ENCODE measurements at places on chromosomes 13 and 19.

DNA sequence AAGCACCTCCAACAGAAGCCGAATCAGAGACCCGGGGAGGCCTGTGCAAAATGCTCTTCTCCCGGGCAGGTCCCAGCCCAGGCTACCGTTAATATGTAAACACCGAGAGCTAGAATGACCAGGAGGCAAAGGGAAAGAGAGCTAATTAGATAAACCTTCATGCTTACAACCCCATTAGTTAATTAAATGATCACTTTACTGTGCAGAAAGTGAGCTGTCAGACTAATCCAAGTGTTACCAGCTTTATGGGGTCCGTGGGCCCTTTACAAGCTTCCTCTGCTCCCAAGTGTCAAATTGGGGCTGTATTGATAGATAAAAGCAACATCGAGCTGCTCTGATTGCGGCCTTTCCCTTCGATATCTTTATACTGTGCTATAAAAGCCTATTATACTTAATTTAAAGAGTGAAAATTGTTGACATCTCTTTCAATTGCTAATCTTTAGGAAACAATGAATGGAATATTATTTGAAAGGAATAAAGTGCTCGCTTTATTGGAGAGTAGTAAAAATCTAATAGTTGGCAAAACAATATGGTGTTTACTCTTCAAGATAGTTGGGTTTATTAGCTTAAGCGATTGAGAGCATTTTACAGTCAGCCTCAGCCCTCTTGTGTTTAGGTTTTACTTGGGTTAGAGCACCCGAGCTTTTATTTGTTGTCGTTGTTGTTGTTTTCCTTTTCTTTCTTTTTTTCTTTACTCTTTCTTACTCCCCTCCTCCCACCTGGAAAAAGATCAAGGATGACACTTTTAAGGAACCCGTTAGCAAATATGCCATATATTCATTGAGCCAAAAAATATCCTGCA is 189.3 kb upstream of the GPR12 start:
- no peak overlapping the region for H3K4me3 ChIP-seq
- no peaks in the 10 kb centered on the region for H3K36me3 ChIP-seq
- no peaks in the 10 kb centered on the region for H3K4me1 ChIP-seq
- H3K27me3 ChIP-seq: peaks cover 8% of the 10 kb centered on the region
- DNase-seq: no peak

GRCh38 chr13:28505543-28506135 is 10.7 kb upstream of the FLT1 start:
- H3K4me1 ChIP-seq: peaks cover 9% of the 10 kb centered on the region
- no peak overlapping the region for H3K27ac ChIP-seq
- H3K27me3 ChIP-seq: peaks cover 10% of the 10 kb centered on the region
- H3K36me3 ChIP-seq: no peaks in the 10 kb centered on the region
- no peak for DNase-seq

GRCh38 chr19:28402701-28403290 is 810.2 kb downstream of the UQCRFS1 start:
- no peaks in the 10 kb centered on the region for H3K36me3 ChIP-seq
- H3K4me1 ChIP-seq: no peaks in the 10 kb centered on the region
- H3K27ac ChIP-seq: no peak overlapping the region
- no peak for DNase-seq
- H3K4me3 ChIP-seq: no peak overlapping the region

DNA sequence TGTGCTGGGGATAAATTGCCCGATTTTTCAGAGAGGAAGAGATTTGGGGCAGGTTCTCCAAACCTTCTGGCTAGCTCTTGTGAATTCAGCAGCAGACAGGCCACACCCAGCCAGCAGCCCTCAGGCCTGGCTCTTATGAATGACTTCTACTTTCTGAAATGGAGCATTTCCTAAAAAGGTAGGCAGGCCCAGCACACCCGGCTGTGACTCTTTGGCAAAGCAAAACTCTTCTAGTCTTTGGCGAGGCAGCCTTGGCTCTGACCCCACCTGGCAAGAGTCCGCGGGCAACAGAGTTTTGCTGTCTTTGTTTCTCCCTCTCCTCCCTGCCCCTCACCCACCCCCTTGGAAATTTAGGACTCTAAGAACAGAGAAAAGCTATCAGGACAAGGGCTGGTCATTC is 221.2 kb downstream of the ZNF536 start:
- DNase-seq: no peak
- no peaks in the 10 kb centered on the region for H3K4me1 ChIP-seq
- no peak overlapping the region for H3K4me3 ChIP-seq
- H3K27me3 ChIP-seq: peaks cover 15% of the 10 kb centered on the region

GRCh38 chr13:30908416-30908980 is 2.4 kb downstream of the MEDAG start:
- H3K36me3 ChIP-seq: no peaks in the 10 kb centered on the region
- no peak overlapping the region for H3K27ac ChIP-seq
- DNase-seq: no peak
- peaks cover 43% of the 10 kb centered on the region for H3K27me3 ChIP-seq

- H3K4me3 ChIP-seq: no peak overlapping the region
- H3K27ac ChIP-seq: no peak overlapping the region
- peaks cover 6% of the 10 kb centered on the region for H3K36me3 ChIP-seq
- no peaks in the 10 kb centered on the region for H3K27me3 ChIP-seq
- no peak for DNase-seq
These were observed 31.1 kb downstream of the DNM2 start for GRCh38 chr19:10748927-10749434.

GRCh38 chr19:48372904-48373303 is 8.7 kb downstream of the SYNGR4 start:
- DNase-seq: no peak
- H3K4me3 ChIP-seq: no peak overlapping the region

- no peak overlapping the region for H3K4me3 ChIP-seq
- no peaks in the 10 kb centered on the region for H3K4me1 ChIP-seq
- H3K27me3 ChIP-seq: no peaks in the 10 kb centered on the region
- H3K27ac ChIP-seq: no peak overlapping the region
- H3K36me3 ChIP-seq: no peaks in the 10 kb centered on the region
These were observed 94.3 kb downstream of the FAM216B start for GRCh38 chr13:42875475-42876269.

DNA sequence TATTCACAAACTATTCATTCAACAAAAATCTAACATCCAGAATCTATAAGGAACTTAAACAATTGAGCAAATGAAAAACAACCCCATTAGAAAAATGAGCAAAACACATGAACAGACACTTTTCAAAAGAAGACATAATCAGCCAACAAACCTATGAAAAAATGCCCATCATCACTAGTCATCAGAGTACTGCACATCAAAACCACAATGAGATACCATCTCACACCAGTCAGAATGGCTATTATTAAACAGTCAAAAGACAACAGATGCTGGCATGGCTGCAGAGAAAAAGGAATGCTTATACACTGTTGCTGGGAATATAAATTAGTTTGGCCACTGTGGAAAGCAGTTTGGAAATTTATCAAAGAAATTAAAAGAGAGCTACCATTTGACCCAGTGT is 487.6 kb downstream of the GPC6 start:
- H3K27ac ChIP-seq: no peak overlapping the region
- H3K27me3 ChIP-seq: no peaks in the 10 kb centered on the region
- H3K4me3 ChIP-seq: no peak overlapping the region
- H3K36me3 ChIP-seq: no peaks in the 10 kb centered on the region
- DNase-seq: no peak
- no peaks in the 10 kb centered on the region for H3K4me1 ChIP-seq

GRCh38 chr13:98490195-98490836 is 86.6 kb downstream of the STK24 start:
- no peaks in the 10 kb centered on the region for H3K27me3 ChIP-seq
- H3K27ac ChIP-seq: no peak overlapping the region
- H3K4me1 ChIP-seq: peaks cover 8% of the 10 kb centered on the region
- DNase-seq: no peak
- peaks cover 4% of the 10 kb centered on the region for H3K36me3 ChIP-seq

DNA sequence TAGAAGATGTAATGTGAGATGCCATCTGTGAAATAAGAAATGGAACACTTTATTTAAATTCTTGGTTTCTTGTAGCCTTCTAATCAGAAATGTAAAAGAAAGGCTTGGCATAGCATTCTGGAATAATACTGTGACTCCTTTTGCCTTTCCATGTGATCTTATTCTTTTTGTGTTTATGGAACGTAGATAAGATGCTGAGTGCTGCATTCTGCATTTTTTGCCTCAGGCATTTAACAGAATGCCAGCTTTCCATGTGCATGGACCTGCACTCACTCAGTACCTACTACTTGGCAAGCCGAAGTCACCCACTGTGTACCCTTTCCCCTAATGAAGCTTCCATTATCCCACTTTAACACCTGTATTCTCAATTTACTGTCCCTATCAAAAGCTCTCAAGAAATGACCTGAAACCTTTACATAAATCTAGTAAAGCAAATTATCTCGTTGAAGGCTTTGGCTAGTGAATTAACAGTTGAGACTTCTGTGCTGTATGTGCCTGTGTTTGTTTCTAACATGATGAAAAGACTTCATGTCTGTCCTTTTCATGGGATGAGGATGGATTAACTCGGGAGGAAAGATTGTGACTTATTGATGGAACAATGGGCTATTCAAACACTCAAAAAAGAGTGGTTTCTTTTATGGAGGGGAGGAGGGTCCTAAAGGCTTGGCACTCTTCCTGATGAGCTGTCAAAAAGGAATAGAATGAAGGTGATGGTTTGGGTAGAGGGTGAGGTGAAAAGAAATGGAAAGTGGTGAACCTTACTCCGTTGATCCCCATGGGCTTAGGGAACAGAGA is 44.7 kb upstream of the FRY start:
- no peaks in the 10 kb centered on the region for H3K27me3 ChIP-seq
- no peak overlapping the region for H3K4me3 ChIP-seq
- no peak overlapping the region for H3K27ac ChIP-seq

DNA sequence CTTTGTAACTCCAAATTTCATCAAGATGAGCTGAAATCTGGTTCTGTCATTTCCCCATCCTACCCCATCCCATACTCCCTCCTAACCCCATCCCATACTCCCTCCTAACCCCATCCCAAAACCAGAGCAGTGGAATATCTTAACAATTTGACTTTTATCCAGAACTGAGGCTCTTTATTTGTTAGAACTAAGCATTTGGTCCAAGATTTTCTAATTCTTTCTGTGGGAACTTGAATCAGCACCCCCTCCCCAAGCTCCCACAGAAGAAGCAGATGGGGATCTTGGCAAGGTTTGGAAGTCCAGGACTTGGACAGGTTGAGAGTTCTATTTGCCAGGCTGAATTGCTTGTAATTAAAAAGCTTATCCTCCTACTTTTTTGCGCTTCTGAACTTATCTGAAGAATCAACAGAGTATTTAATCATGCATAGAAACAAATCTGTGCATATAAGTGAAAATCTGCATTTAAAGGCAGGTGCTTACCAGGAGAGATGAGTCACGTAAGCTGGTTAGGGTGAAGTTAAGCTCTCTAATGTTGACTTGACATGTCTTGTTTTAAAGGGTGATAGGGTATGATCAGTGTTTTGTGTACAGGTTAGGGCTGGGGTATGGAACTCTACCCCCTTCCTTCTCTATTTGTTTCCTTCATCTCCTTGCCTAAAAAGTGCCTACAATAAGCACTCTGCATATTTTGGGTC is 111.1 kb downstream of the COG6 start:
- no peaks in the 10 kb centered on the region for H3K4me1 ChIP-seq
- H3K27me3 ChIP-seq: no peaks in the 10 kb centered on the region
- no peak overlapping the region for H3K27ac ChIP-seq
- H3K4me3 ChIP-seq: no peak overlapping the region
- no peaks in the 10 kb centered on the region for H3K36me3 ChIP-seq
- no peak for DNase-seq

- no peak overlapping the region for H3K4me3 ChIP-seq
- H3K27me3 ChIP-seq: no peaks in the 10 kb centered on the region
- H3K27ac ChIP-seq: no peak overlapping the region
- H3K4me1 ChIP-seq: no peaks in the 10 kb centered on the region
These were observed 71.9 kb downstream of the WASF3 start for GRCh38 chr13:26629260-26629825.

DNA sequence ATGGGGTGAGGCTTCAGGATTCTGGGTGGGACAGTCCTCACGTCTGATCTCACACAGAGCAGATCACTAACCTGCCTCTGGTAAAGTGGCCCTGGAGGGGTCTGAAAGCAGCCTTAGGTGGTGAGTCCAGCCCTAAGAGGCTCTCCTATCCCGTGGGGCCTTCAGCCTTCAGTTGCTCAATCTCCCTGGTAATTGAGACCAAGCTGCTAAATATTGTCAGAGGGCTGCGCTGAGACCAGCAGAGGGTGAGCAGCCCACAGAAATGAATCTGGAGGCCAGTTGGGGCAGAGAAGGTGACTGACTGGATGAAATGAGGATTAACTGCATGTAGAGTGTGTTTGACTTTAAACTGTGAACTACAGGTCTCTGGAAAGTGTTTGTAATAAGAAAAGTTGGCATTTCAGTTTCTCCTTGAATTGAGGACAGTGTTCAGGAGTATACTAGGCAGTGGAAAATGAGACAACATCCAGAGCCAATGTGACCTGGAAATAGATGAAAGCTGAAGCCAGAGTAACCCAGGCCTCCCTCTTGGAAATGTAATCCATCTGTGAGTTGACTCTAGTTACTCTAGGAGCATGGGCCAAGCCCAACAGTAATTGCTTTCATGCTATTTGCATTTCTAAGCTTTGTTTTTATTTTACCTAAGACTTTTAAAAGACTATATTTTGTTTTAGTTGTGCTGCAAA is 14.3 kb upstream of the HSPH1 start:
- DNase-seq: no peak
- no peaks in the 10 kb centered on the region for H3K27me3 ChIP-seq
- no peaks in the 10 kb centered on the region for H3K36me3 ChIP-seq
- peaks cover 5% of the 10 kb centered on the region for H3K4me1 ChIP-seq
- H3K27ac ChIP-seq: no peak overlapping the region
- H3K4me3 ChIP-seq: no peak overlapping the region

DNA sequence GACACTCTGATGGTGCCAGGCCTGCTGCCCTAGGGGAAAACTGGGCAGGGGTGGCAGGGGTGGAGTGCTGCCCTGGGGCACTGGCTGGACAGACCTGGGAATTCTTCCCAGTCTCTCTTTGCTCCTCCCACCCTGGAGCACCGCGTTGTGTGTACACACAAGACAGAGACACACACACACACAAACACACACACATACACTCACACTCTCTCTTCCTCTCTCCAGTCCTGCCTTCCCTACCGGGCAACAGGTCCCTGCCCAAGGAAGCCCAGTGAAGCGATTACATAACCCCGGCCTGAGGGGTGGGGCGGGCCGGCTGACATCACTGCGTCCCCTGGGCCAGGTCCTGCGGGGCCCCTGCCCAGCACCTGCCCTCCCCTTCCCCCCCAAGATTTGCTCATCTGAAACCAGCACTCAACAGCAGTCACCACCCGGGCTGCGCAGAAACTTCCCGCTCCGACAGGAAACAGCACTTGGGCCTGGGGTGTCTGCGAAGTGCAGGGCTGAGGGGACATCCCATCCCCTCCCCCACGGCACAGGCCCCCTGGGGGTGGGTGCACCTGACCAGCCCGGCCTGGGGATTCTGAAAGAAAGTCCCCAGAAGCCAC is 1.2 kb downstream of the MKNK2 start:
- H3K36me3 ChIP-seq: peaks cover 46% of the 10 kb centered on the region
- peak; percentile 49 for DNase-seq
- H3K27me3 ChIP-seq: no peaks in the 10 kb centered on the region
- H3K27ac ChIP-seq: peak overlapping the region; percentile 74

DNA sequence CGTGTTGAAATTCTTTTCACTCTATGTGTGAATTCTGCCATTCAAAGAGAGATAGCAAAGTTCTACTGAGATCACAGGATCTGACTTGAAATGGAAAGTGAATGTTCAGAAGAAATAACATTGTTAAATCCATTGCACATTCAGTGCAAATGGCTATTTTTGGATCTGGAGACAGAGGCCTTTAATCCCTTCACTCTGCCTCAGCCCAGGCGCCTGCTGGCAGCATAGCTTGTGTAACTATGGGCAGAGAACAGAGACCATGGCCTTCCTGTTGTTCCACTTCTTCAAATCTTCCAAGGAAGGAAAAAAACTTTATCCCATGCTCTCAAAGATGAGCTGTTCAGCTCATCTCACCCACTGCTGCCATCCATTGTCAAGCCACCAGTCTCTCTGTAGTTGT is 265.4 kb downstream of the LMO7 start:
- H3K27ac ChIP-seq: no peak overlapping the region
- no peak for DNase-seq
- peaks cover 2% of the 10 kb centered on the region for H3K27me3 ChIP-seq
- H3K4me1 ChIP-seq: no peaks in the 10 kb centered on the region
- no peak overlapping the region for H3K4me3 ChIP-seq
